ENCODE measurements at places on chromosomes 5 and 9. TPM values are rescaled to one million over a fixed set of nuclear protein-coding genes. Genes with fewer than 3 reads are reported as not detected.

- H3K4me3 ChIP-seq = no peak overlapping the region
- H3K27me3 ChIP-seq = no peaks in the 10 kb centered on the region
- no peaks in the 10 kb centered on the region for H3K36me3 ChIP-seq
- no peak for DNase-seq
- no peak overlapping the region for H3K27ac ChIP-seq
These were observed 92.6 kb upstream of the ZNF618 start for GRCh38 chr9:113783475-113783874.

GRCh38 chr5:123125962-123126732 is 37.1 kb downstream of the PRDM6 start:
- no peak overlapping the region for H3K27ac ChIP-seq
- H3K36me3 ChIP-seq = no peaks in the 10 kb centered on the region
- no peak overlapping the region for H3K4me3 ChIP-seq
- H3K4me1 ChIP-seq = no peaks in the 10 kb centered on the region
- DNase-seq = no peak
- H3K27me3 ChIP-seq = no peaks in the 10 kb centered on the region

DNA sequence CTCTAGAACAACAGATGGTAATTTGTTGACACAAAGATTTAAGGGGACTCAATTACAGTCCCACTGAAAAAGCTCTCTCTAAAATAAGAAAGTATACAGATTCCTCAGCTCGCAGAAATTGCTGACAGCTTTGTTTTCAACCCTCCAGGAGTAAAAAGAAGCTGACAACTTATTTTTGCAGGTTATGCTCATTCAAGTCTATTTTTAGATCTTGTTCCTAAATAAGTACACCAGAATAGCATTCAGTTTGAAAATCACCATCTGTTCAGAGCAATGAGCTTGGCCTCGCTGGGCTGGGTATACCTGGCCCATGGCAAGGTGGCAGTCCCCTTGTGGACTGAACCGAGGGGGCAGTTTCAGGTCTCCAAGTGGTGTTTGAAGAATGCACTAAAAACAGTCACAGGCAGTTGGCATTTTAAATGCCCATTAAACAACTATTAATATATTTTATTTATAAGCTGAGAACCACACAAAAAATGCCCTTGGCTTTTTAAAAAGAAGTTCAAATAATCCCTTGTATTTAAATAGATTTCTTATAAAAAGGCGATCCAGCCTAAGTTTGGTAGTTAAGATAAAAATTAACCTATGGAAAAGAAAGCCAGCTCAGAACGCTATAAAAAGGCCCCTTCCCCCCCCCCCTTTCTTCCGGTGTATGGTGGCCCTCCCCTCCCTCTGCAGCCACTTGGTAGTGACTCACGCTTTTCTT is 169.2 kb downstream of the AUH start:
- DNase-seq = no peak
- no peaks in the 10 kb centered on the region for H3K27me3 ChIP-seq
- peaks cover 30% of the 10 kb centered on the region for H3K4me1 ChIP-seq
- H3K27ac ChIP-seq = peak overlapping the region; percentile 82
- H3K36me3 ChIP-seq = no peaks in the 10 kb centered on the region

NAIP gene
- total RNA-seq = 2.5 TPM

ANKRD20A1 gene
- total RNA-seq = not detected

- H3K4me3 ChIP-seq = no peak overlapping the region
- no peaks in the 10 kb centered on the region for H3K4me1 ChIP-seq
- no peak for DNase-seq
- H3K27ac ChIP-seq = no peak overlapping the region
- H3K27me3 ChIP-seq = no peaks in the 10 kb centered on the region
These were observed 85.1 kb downstream of the FBXL7 start for GRCh38 chr5:15585128-15585527.

GRCh38 chr9:27504259-27504658 is 19.8 kb upstream of the IFNK start:
- no peak overlapping the region for H3K4me3 ChIP-seq
- no peaks in the 10 kb centered on the region for H3K4me1 ChIP-seq
- no peaks in the 10 kb centered on the region for H3K36me3 ChIP-seq
- no peak for DNase-seq
- H3K27me3 ChIP-seq = no peaks in the 10 kb centered on the region

FIBCD1 gene
- total RNA-seq = not detected

DNA sequence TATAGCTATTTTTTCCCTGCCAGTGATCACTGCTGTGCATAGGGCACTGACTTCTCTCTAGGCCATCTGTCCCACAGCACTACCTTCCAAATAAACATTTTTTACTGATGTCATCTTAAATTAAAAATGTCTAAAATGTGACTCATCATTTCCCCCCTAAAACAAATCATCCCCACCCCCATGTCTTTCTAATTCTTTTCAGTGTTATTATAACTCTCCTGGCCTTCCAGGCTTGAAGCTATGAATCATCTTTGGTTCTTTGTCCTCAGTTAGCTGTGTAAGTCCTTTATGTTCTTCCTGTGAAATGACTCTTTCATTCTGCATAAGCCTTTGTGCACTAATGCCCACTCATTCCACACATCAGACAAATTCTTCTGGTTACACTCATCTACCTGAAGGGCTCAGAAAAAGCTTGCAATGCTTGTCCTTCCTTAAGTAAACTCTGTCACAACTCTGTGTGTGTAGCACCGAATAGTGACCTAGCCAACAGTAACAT is 78.1 kb downstream of the CFAP95 start:
- DNase-seq = no peak
- no peak overlapping the region for H3K27ac ChIP-seq
- H3K36me3 ChIP-seq = no peaks in the 10 kb centered on the region
- H3K4me1 ChIP-seq = no peaks in the 10 kb centered on the region
- no peak overlapping the region for H3K4me3 ChIP-seq

RLN1 gene
- total RNA-seq = 0.31 TPM

DNA sequence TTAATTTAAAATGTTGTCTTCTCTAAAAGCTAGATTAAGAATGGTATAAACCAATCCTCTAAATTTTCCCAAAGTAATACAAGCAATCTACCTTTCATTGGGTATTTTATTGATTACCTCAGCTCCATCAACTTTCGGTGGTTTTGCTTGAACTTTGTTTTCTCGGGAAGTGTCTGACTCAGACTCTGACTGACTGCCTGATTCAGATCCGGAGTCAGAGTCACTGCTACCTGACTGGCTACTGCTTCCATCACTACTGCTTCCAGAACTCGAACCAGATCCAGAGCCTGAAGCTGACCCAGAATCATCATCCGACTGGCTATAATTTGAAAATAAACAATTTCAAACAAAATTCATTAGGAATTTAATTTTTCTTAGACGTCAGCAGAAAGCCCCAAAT is 24.0 kb downstream of the CHD1 start:
- H3K27me3 ChIP-seq = no peaks in the 10 kb centered on the region
- H3K27ac ChIP-seq = no peak overlapping the region
- no peak for DNase-seq
- peaks cover 6% of the 10 kb centered on the region for H3K4me1 ChIP-seq
- peaks cover 42% of the 10 kb centered on the region for H3K36me3 ChIP-seq

DNA sequence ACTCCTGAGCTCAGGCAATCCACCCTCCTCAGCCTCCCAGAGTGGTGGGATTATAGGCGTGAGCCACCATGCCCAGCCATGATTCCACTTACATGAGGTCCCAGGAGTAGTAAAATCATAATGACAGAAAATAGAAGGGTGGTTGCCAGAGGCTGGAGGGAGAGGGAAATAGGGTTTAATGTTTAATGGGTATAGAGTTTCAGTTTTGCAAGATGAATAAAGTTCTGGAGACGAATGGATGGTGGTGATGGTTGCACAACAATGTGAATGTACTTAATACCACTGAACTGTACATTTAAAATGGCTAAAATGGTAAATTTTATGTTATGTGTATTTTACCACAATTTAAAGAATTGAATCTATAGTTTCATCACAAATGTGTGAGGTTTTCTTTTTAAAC is 146.5 kb upstream of the ABCA1 start:
- no peak overlapping the region for H3K4me3 ChIP-seq
- no peaks in the 10 kb centered on the region for H3K36me3 ChIP-seq
- H3K27me3 ChIP-seq = no peaks in the 10 kb centered on the region
- DNase-seq = no peak
- H3K4me1 ChIP-seq = no peaks in the 10 kb centered on the region

DNA sequence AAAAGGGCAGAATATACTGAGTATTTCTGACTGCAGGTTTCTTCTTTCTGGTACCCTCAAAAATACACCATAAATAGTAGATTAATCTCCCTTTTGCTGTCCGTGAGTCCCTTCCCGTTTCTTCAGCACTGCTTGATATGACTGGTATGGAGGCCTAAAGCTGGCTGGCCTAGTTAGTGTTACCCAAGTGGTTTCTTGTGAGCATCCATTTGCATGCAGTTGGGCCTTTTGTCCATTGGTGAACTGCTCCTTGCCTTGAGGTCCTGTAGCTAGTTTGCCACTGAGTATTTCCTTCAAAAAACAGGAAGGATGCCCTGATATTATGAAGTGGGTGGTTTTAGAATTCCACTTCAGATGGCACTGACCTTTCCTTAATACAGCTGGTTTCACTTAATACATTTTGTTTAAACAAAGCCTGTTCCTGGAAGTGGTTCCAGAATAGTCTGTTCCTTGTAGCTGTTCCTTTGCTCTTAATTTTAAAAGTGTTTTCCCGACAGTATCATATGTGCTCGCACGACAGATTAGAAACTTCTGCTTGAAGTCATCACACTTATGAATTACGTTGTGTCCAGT is 40.0 kb upstream of the ABL1 start:
- no peaks in the 10 kb centered on the region for H3K4me1 ChIP-seq
- no peaks in the 10 kb centered on the region for H3K36me3 ChIP-seq
- no peak overlapping the region for H3K4me3 ChIP-seq
- no peak overlapping the region for H3K27ac ChIP-seq

Data from CD8-positive, alpha-beta memory T cell (primary cell).